Left ventricle myocardium superior (tissue), 1 donor: ENCODE measurements at places on chromosomes 12 and 14. TPM values are rescaled to one million over a fixed set of nuclear protein-coding genes. Genes with fewer than 3 reads are reported as not detected.

Gene IAPP
- total RNA-seq, result not detected

Gene PIANP
- 0.25 TPM for total RNA-seq

Gene PLEKHG7
- total RNA-seq, result not detected

Gene PELI2
- 1.6 TPM for total RNA-seq

Gene TMTC1
- 37.1 TPM for total RNA-seq

Gene SLC25A3
- total RNA-seq, result 1,843 TPM

Gene PTPRQ
- total RNA-seq, result 0.77 TPM

Gene CMA1
- total RNA-seq, result 0.47 TPM

Gene SLCO1B3
- total RNA-seq, result not detected
